ENCODE measurements at places on chromosomes 7 and 10.

DNA sequence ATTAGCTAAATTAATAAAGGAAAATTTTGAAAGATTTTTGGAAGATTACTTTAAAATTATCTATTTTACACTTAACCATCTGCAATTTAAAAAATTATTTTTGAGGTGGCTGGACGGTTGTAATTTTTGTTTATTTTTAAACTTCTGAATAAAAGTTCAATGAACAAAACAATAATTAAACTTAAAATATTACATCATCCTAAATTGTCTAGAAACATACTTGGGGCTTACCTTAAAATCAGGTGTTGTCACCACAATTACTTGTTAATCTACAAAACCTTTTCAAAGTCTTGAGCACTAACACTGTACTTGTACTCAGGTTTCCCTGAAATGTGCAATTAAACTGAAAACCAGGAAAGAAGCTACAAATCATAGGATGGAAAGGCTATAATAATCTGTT lies 328.3 kb downstream of the NXPH1 start:
- no peak for DNase-seq

DNA sequence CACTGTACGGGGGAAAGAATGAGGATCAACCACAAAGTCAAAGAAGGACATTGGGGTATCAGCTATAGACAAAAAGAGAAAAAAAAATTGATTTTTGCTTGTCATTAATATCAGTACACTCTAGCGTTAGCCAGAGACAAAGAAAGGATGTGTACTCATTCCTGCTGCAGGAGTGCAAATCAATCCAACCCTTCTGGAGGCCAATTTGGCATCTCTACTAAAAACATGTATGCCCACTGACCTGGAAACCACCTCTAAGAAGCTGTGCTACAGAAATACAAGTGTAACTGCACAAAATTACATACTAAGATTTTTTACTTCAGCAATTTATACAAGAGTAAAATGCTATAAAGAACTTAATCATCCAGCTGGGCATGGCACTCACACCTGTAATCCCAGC lies 13.6 kb downstream of the NSMCE4A start:
- no peak for DNase-seq

- peak; percentile 74 for DNase-seq
Observed at GRCh38 chr10:132845041-132845551, 59.1 kb upstream of the NKX6-2 start.

GRCh38 chr10:83959328-83959727 lies 180.0 kb upstream of the GHITM start:
- DNase-seq = no peak

DNA sequence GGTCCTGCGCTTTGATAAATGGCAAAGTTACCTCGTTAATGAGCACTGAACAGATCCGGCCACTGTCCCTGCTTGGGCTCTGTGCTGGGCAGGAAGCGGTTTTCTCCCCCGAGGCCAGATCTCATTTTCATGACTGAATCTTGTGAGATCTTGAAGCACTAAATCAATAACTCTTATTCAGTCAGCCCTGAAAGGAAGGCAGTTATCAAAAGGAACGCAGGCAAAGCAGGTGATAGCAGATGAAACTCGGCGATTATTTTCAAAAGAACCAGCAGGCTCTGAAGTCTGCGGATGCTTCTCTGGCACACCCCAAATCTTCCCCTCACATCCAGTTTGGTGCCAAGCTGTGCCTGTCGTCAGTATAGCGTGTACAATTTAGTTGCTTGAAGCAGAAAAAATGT lies 228.7 kb downstream of the BAMBI start:
- DNase-seq = no peak

- DNase-seq = peak; percentile 50
Observed at GRCh38 chr10:30510184-30510931, 76.4 kb downstream of the MAP3K8 start.

DNA sequence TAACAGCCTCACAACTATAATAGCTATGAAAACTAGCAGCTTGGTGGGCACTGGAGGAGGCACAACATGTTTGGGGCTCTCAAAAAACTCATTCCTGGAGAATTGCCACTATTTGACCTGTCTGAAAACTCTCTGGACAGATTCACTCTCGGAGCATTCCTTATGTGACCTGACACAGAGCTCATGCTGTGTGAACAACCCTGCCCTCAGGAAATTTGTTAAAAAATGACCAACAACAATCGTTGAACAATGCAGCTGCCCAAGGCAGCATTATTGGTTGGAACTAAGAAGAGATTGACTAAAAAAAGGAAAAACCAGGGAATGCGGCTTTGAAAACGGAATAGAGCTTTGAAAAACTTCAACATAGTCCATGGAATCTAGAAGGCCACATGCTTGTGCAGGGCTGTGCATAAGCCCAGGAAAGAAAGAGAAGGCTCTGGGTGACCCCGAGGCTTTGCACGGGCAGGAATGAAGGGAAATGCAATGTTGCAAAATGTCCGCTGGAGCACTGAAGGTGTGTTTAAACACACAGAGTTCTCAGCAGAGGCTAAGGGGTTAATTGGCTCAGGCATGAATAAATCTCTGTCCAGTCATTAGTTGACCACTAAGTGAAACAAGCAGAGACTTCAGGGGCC lies 52.8 kb downstream of the NAMPT start:
- no peak for DNase-seq

DNA sequence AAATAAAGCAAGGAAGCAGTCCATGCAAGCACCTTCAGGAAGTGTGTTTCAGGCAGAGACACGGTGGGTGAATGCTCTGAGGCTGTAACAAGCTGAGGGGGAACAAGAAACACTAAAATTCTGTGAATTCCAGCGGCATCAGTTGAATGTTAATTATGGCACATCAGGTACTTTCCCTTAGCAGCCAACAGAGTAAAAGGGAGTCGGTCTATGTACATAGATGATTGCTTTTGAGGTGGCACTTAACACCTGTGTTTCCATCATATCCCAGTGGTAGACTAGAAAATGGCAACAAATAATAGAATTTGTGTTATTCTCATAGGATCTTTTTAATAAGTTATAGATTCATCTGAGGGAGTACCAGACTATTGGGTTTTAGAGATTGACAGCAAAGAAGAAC lies 481.0 kb upstream of the KLF6 start:
- no peak for DNase-seq

DNA sequence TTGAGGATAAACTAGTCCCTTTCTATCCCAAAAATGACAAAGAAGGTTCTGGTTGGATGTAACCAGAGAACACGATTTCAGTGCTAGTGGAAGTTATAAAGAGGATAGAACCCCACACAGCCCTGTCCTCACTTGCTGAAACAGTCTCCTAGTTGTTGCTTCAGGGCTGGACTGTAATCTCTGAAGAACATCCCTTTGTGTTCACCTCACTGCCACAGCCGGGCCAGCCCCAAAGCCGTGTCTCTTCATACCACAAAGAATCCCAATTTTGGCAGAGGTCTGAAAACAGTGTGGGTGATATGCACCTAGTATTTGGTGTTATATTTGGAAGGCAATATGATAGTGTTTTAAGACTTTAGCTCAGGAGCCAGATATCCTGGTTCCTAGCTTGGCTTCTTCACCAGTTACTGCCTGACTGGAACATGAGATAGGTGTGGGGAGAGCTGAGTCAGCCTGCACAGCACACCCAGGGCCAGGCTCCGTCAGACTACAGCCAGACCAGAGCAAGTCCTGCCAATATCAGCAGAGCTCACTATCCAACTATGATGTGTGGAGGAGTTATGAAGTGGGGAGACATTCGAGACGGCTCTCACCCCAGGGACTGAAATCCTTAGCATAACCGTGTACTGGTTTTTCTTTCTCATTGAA lies 21.2 kb downstream of the CYP3A4 start:
- no peak for DNase-seq

DNA sequence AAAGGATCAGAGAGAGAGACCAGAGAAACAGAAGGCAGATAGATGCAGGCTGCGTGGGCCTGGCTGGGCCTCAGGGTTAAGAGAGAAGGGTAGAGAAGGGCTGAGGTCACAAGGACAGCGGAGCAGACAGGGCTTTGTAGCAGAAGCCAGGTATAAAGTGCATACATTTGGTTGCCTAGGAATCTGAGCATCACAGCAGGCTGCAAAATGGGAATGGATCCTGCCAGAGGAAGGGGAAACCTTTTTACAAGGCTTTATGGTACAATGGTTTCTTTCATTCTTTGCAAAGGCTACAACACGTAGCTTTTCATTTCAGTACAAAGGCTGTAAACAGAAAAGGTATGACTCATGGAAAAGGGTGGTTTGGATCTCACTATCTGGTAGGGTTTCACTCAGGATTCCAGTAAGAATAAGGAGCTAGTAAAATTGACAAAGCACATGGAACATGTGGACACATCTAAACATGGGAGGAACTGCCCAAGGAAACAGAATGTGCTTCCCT lies 275.1 kb downstream of the DOCK4 start:
- DNase-seq = no peak

- no peak for DNase-seq
Observed at GRCh38 chr10:132399117-132400035, 2.4 kb downstream of the PWWP2B start.

DNA sequence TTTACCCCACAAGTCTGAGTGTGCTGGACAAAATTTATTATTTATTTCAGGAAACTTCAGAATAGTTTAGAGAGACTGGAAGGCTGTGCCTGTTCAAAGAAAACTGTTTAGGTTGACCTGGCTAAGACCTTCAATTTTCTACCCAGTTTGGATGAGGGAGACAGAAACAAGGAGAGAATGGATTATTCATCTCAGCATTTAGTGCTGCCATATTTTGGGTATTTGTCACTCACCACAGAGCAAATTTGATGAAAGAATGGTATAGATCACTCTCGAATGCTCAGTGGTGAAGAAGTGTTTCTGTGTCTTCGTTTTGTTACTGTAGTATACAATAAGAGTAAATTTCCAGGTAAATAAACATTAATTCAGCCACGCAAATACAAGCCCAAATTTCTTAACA lies 71.8 kb downstream of the SEMA3C start:
- no peak for DNase-seq

DNA sequence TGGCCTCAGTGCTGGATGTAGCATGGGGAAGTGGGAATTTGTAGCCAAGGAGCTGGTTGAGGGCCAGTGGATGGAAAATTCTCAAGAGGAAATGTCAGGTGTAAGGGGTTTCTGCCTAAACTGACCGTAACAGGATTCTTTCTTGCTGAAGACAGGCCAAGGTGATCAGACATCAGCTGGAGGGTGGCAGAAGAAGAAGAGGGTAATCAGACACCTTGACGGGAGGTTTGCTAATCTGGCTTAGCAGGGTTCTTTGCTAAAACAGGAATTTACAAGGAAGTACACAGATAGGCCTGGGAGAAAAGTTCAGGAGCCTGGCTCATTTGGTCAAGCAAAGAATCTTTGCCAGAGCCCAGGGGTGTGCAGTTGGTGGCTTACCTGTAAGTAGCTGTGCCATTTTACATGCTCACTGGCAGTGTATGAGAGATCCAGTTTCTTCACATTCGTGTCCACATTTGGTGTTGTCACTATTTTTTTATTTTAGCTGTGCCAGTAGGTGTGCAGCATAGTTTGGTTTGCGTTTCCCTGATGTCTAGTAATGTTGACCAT lies 73.7 kb downstream of the BMPR1A start:
- no peak for DNase-seq

DNA sequence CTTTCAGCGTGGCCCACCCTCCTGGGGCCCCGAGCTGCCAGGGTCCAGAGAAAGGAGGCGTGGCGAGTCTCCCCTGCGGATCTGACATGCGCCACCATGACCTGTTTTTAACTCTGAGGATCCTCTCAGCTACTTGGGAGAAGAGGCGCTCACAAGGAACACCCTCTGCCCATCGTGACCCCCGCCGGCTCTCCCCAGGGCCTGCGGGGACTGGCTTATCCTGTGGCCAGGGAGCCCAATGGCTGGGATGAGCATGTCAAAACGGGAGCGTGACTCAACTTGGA lies 93.7 kb downstream of the EBF3 start:
- DNase-seq = no peak

GRCh38 chr7:43542716-43543115 lies 40.2 kb upstream of the STK17A start:
- DNase-seq = no peak

GRCh38 chr7:144738708-144739314 lies 97.0 kb downstream of the TPK1 start:
- DNase-seq = no peak

GRCh38 chr7:105655067-105655466 lies 73.8 kb upstream of the EFCAB10 start:
- no peak for DNase-seq

DNA sequence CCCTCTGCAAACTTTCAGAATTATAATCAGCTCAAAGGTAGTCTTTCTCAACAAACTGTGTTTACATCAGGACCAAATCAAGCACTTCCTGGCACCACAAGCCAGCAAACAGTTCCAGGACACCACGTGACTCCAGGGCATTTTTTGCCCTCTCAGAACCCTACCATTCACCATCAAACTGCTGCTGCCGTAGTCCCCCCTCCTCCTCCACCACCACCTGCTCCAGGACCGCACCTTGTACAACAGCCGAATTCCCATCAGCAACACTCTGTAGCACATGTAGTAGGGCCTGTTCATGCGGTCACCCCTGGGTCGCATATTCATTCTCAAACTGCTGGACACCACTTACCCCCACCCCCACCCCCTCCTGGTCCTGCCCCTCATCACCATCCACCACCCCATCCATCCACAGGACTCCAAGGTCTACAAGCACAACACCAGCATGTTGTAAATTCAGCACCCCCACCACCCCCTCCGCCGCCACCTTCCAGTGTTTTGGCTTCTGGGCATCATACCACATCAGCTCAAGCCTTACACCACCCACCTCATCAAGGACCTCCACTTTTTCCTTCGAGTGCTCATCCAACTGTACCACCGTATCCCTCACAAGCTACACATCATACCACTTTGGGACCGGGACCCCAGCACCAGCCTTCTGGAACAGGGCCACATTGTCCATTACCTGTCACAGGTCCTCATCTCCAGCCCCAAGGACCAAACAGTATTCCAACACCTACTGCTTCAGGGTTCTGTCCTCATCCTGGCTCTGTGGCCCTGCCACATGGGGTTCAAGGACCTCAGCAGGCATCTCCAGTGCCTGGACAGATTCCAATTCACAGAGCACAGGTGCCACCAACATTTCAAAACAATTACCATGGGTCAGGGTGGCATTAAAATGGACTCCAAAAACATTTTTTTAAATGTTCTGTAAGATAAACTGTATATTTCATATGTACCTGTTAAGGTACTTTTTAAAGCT lies 98.7 kb downstream of the KMT2E start:
- DNase-seq = no peak

All from lower leg skin (tissue), 4 donors.